ENCODE measurements at places on chromosomes 4 and X. TPM values are rescaled to one million over a fixed set of nuclear protein-coding genes. Genes with fewer than 3 reads are reported as not detected.

The TACR3 gene
- not detected for total RNA-seq

The SLC9B2 gene
- total RNA-seq: 11.8 TPM

The GLUD2 gene
- total RNA-seq: 0.68 TPM

The ZNF718 gene
- total RNA-seq: 3.6 TPM

The PUDP gene
- total RNA-seq: 6.2 TPM

The FAM114A1 gene
- total RNA-seq: 325 TPM

The VSIG1 gene
- total RNA-seq: not detected

The PARM1 gene
- 0.70 TPM for total RNA-seq

The MCF2 gene
- total RNA-seq: not detected

The CXCL6 gene
- 0.47 TPM for total RNA-seq

The S100G gene
- total RNA-seq: not detected

The CAPN6 gene
- total RNA-seq: not detected

The MAGEE1 gene
- total RNA-seq: 0.94 TPM

The GPC3 gene
- 26.6 TPM for total RNA-seq

The ABLIM2 gene
- total RNA-seq: 0.12 TPM

The ABHD18 gene
- 4.5 TPM for total RNA-seq

The GPC4 gene
- total RNA-seq: 3.6 TPM

The RRAGB gene
- 27.1 TPM for total RNA-seq

The MAGED4B gene
- total RNA-seq: 33.7 TPM

The GCNA gene
- 1.5 TPM for total RNA-seq

The ACE2 gene
- not detected for total RNA-seq

The TMEM154 gene
- 0.53 TPM for total RNA-seq

The NCBP2L gene
- total RNA-seq: not detected

The PABPC5 gene
- total RNA-seq: 0.82 TPM

The CTAG1B gene
- not detected for total RNA-seq

The PCDH18 gene
- 33.4 TPM for total RNA-seq

The REELD1 gene
- total RNA-seq: not detected

The AMTN gene
- 1.1 TPM for total RNA-seq

The SGMS2 gene
- 83.4 TPM for total RNA-seq

The TEX11 gene
- not detected for total RNA-seq

The EOLA1 gene
- total RNA-seq: 16.6 TPM

The KLHL4 gene
- 1.1 TPM for total RNA-seq

The VBP1 gene
- 52.7 TPM for total RNA-seq

The PROM1 gene
- total RNA-seq: 0.08 TPM

The TMEM271 gene
- not detected for total RNA-seq

The FHDC1 gene
- total RNA-seq: under 0.01 TPM

The ASB11 gene
- not detected for total RNA-seq

The MAGEA12 gene
- total RNA-seq: not detected
